SJCRH30 (cell line): ENCODE measurements at places on chromosomes 7 and 10.

DNA sequence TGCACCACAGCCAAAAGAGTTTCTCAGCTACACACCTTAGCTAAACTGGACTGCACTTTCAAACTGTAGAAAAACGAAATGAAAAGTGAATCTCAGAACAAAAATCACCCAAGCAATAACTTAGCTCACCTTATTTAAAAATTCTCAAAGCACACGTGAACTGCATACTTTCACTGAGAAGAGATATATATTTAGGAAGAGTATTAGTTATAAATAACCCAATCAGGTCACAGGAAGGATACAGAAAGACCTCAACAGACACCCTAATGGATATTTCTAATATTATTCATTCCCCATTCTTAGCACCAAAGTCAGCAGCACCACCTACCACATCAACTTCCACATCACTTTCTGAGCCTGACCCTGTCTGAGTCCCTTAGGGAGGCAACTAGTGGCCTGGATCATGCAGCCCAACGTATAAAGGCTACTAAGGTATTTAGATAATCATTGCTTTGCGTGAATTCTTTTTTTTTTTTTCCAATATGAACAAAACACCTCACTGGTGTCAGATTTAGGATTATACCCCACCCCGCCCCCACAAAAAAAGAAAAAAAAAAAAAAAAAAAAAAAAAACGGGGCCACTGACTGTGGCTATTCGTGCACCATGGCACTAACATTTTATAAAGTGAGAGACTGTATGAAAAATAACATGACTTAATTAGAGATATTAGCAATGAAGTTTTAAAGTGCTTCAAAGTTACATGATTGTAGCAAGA lies 2.6 kb downstream of the ABI1 start:
- peak; percentile 20 for DNase-seq

DNA sequence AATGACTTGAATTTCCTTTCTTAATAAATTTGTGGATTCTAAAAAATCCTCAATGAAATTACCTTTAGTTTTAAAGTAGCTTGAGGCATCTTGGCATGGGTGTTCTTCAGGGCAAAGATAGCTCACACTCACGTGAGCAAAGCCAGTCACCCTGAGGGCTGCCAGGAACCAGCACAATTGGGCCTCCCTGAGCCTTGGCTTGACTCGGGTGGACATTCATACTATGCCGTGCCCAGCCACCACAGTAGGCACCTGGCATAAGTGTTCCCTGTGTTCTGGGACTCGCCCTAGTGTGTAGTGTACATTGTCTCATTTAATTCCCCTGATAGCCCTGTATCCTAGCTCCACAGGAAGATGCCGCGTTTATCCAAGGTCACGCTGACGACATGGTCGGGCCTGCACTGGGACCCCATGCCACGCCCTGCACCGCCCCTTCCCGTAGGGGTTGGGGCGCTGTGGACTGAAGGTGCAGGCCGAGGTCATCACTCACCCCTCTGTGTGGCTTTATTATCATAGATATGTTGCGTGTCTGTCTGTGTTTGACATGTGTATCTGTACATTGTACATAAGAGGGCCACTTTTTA lies 67.7 kb downstream of the DYNC2I1 start:
- no peak for DNase-seq

GRCh38 chr10:61964949-61965702 lies 63.6 kb downstream of the ARID5B start:
- DNase-seq, result no peak

DNA sequence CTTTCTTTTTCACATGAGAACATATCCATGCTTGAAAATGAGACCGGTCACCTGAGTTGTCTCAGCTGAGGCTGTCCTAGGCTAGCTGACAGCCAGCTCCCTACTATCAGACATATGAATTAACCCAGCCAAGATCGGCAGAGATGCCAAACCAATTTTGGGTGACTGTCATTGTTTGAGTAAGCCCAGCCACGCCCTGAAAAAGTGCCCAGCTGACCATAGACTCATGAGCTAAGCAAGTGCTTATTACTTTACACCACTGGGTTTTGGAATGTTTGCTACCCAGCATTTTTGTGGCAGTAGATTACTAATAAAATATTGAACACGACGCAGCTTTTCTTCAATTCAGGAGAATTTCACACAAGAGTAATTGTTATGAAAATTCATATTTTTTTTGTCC lies 265.2 kb upstream of the LYZL1 start:
- DNase-seq, result peak; percentile 6

DNA sequence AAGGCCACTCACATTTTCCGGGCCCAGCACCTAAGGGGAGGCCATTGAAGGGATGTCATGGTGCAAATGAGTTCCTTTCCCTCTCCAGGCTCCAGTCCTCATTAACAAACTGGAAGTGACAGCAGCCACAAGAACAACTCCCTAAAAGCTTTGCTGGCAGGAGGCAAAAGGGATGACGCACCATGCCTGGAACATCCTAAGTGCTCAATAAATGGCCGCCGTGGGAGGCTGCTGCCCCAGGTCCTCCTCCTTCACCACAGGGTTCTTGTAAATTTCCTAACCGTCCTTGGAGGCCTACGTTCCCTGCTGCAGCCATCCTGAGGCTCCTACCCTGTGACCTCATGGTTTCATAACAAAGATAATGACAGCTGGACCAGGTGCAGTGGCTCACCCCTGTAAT lies 41.3 kb upstream of the CAMK1D start:
- no peak for DNase-seq

DNA sequence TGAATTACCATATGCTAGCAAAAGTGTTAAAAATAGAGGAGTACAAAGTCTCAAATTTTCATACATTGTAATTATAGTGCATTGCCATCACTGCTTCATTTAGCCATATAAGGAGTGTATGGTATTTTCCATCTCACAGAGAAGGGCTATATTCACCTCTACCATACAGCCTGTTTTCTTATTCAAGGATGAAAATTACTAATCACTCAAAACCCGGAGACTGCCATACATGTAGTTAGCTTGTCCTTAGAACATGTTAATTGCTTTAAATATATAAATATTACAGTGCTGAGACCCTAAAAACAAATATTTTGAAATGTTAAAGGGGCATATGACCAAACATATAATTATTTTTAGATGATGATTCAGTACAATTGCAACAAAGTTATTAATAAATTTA lies 49.4 kb downstream of the CPEB3 start:
- DNase-seq, result no peak

GRCh38 chr7:108204281-108204796 lies 74.2 kb upstream of the LAMB4 start:
- no peak for DNase-seq

GRCh38 chr7:121519548-121520521 lies 123.7 kb upstream of the FAM3C start:
- no peak for DNase-seq

DNA sequence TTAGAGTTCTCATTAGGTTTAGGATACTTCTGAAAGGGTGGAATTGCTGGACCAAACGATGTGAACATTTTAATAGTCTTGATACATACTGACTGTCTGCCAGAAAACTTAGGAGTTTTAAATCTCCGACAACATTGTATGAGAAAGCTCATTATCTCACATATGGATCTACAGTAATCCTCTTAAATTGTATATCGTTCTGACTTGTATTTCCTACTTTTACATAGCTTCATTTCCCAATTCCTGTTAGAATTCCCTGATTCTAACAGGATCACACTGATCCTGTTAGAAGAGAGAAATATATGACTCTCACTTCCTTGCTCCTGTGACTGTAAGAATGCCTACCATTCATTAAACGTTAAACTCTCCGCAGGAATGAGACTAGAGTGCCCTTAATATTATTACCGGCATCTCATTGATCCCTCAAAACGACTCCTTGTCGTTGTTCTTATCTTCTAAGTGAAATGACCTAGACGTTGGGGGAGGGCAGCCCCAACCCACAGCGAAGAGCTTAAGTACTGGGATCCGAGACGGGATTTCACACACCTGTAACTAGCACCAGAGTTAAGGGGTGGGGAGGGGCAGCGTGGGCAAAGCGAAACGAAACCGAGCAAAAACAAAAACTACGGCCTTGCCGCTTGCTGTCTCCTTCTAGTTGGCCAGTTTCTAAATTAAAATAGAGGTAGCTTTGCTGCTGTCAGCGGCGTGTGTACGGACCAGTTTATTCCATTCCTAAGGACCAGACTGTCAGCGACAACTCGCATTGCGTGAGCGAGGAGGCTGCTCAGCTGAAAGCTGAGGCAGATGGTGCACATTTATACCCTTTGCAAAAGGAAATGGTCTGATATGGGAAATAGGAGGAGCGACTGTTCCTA lies 678 bp upstream of the TMEM106B start:
- no peak for DNase-seq

- DNase-seq, result peak; percentile 99
Observed at GRCh38 chr7:102253973-102254370, 32.7 kb upstream of the SH2B2 start.

DNA sequence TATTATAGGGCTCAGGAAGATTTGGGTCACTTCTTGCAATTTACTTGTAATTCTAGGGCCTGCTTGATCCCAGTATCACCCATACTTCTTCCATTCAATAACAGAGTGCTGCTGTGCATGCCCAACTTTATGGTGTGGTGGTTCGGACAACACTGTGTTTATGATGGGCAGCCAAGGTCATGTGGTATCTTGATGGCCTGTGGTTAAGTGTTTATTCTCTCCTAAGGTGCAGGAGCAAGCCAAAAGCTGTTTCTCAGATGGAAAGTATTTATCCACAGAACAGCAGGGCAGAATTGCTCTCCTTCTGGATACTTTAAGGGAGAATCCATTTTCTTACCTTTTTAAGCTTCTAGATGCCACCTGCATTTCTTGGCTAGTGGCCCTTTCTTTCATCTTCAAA lies 433.8 kb downstream of the SH2D4B start:
- DNase-seq, result no peak

DNA sequence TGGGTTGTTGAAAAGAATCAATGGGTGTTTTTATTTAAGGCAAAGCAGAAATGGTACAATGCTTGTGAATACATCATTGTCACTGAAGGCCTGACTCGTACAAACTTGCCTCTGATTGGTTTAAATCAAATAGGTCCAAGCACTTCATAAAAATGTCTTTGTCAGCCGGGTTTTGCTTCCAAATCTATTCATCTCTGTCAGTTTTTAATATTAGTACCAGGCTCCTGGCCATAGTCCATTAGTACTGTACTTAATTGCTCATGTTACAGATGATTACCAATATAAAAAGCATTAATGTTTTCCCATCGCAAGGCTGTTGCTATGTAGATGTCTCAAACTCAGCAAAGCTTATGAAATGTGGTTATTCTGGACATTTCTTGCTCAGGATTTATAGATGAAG lies 171.9 kb downstream of the ARID5B start:
- no peak for DNase-seq

DNA sequence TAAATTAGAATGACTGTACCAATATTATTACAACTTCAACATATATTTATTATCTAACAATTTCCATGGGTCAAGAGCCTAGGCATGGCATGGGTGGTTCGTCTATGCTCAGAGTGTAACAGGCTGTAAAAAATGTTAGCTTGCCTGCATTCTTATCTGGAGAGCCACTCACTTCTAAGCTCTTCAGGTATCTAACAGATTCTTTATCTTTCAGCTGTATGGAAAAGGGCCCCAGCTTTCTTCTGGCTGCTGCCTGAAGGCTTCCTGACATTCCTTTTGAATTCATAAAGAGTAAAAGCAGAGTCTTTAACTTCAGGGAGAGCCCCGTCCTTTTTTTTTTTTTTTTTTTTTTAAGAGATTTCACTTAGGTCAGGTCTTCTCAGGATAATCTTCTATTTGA lies 648.8 kb downstream of the NXPH1 start:
- DNase-seq, result no peak
